Heart right ventricle (tissue), 16 donors: ENCODE measurements at places on chromosomes 7 and 10. TPM values are rescaled to one million over a fixed set of nuclear protein-coding genes. Genes with fewer than 3 reads are reported as not detected.

Gene NKX1-2
- not detected for total RNA-seq

Gene ELMO1
- total RNA-seq = 11.5 TPM

Gene CCAR1
- 23.5 TPM for total RNA-seq

Gene COL13A1
- 3.7 TPM for total RNA-seq

Gene MMD2
- not detected for total RNA-seq

Gene PROSER2
- 0.67 TPM for total RNA-seq

Gene PDGFA
- 21.3 TPM for total RNA-seq

Gene AKR1D1
- total RNA-seq = not detected

Gene ITPRID1
- not detected for total RNA-seq

Gene TMEM213
- total RNA-seq = not detected

Gene KEL
- total RNA-seq = not detected

Gene ANKRD22
- not detected for total RNA-seq

Gene HOXA9
- not detected for total RNA-seq

Gene ARL4A
- 9.9 TPM for total RNA-seq

Gene CNPY1
- not detected for total RNA-seq

Gene SP8
- total RNA-seq = not detected

Gene SVOPL
- total RNA-seq = not detected

Gene WDR86
- total RNA-seq = 0.33 TPM

Gene COL26A1
- not detected for total RNA-seq

Gene PTPRZ1
- 0.38 TPM for total RNA-seq

Gene CLCN1
- not detected for total RNA-seq

Gene TRUB1
- total RNA-seq = 12.1 TPM

Gene CHCHD1
- total RNA-seq = 20.0 TPM

Gene PDLIM1
- 201 TPM for total RNA-seq

Gene TEX36
- total RNA-seq = not detected

Gene RAMP3
- total RNA-seq = 19.6 TPM

Gene NXPH1
- not detected for total RNA-seq

Gene STOX1
- total RNA-seq = 0.11 TPM

Gene RPA3
- 25.7 TPM for total RNA-seq

Gene TMEM196
- total RNA-seq = not detected

Gene HYAL4
- total RNA-seq = not detected

Gene TAF5
- total RNA-seq = 1.8 TPM

Gene CD36
- total RNA-seq = 509 TPM

Gene TMEM229A
- total RNA-seq = not detected

Gene RPEL1
- total RNA-seq = not detected

Gene ANXA8
- 0.37 TPM for total RNA-seq

Gene RBP3
- not detected for total RNA-seq

Gene PLXDC2
- total RNA-seq = 17.0 TPM

Gene FBXL13
- total RNA-seq = 0.87 TPM

Gene VWA2
- total RNA-seq = not detected

Gene FAM13C
- 7.7 TPM for total RNA-seq

Gene RELN
- total RNA-seq = 0.53 TPM

Gene CYP2E1
- total RNA-seq = 0.76 TPM

Gene MRM2
- 20.8 TPM for total RNA-seq

Gene SLIT1
- 0.05 TPM for total RNA-seq

Gene WIPF3
- 6.9 TPM for total RNA-seq

Gene UTF1
- total RNA-seq = not detected

Gene SYNPO2L
- total RNA-seq = 408 TPM

Gene CCL24
- not detected for total RNA-seq

Gene IDI2
- total RNA-seq = 1.2 TPM

Gene CTTNBP2
- total RNA-seq = 0.57 TPM

Gene PRKCQ
- total RNA-seq = 0.59 TPM

Gene PLPP4
- total RNA-seq = not detected

Gene PHYHIPL
- not detected for total RNA-seq

Gene NANOS1
- 4.3 TPM for total RNA-seq
